ENCODE measurements at places on chromosomes 5 and 9. TPM values are rescaled to one million over a fixed set of nuclear protein-coding genes. Genes with fewer than 3 reads are reported as not detected.
A peak's percentile ranks its signal among the peaks of the same experiment; 100 is the strongest.

DNA sequence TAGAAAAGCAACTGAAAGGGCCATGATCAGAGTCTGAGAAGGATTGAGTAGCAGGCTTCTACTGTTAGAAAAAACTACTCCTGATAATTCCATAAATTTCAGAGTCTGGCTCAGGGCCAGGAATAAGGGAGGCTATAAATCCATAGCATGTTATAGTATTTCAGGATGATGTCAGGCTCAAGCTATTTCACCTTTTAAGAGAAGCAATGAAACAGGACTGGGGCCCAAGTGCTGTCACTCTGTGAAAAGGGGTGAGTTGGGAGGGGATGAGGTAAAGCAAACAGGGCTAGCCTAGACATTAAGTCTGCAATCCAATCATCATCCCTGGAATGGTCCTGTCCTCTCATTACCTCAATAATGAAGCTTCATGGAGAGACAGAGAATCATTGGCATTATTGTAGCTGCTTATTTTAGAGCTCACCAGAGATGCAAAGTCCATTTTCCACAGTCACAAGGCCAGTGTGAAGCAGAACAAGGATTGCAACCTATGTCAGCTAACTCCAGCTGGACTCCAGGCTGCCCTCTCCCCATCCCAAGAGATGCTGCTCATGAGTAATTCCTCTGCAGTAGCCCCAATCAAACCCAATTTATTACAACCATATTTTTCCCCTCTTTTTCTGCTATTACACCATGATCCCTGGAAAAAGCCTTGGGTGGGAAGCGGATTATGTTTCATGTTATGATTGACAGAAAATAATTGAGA, 56.0 kb downstream of the PAPPA start:
- no peak overlapping the region for H3K4me3 ChIP-seq
- H3K27ac ChIP-seq: no peak overlapping the region
- no peaks in the 10 kb centered on the region for H3K27me3 ChIP-seq

Gene PCDHA10
- 0.33 TPM for total RNA-seq

GRCh38 chr9:74951725-74952151, 974 bp downstream of the C9orf40 start:
- no peaks in the 10 kb centered on the region for H3K27me3 ChIP-seq
- peak overlapping the region; percentile 82 for H3K27ac ChIP-seq
- DNase-seq: no peak
- H3K4me1 ChIP-seq: no peaks in the 10 kb centered on the region
- no peaks in the 10 kb centered on the region for H3K36me3 ChIP-seq

- no peak for DNase-seq
- H3K27ac ChIP-seq: no peak overlapping the region
- peaks cover 20% of the 10 kb centered on the region for H3K4me1 ChIP-seq
- peaks cover 37% of the 10 kb centered on the region for H3K36me3 ChIP-seq
Measured at GRCh38 chr9:132350861-132351315, 3.9 kb downstream of the SETX start.

Gene ZER1
- total RNA-seq: 16.2 TPM

GRCh38 chr5:360257-361027, 38.9 kb downstream of the AHRR start:
- no peaks in the 10 kb centered on the region for H3K36me3 ChIP-seq
- no peak overlapping the region for H3K27ac ChIP-seq
- H3K4me3 ChIP-seq: no peak overlapping the region
- no peaks in the 10 kb centered on the region for H3K4me1 ChIP-seq
- DNase-seq: no peak

DNA sequence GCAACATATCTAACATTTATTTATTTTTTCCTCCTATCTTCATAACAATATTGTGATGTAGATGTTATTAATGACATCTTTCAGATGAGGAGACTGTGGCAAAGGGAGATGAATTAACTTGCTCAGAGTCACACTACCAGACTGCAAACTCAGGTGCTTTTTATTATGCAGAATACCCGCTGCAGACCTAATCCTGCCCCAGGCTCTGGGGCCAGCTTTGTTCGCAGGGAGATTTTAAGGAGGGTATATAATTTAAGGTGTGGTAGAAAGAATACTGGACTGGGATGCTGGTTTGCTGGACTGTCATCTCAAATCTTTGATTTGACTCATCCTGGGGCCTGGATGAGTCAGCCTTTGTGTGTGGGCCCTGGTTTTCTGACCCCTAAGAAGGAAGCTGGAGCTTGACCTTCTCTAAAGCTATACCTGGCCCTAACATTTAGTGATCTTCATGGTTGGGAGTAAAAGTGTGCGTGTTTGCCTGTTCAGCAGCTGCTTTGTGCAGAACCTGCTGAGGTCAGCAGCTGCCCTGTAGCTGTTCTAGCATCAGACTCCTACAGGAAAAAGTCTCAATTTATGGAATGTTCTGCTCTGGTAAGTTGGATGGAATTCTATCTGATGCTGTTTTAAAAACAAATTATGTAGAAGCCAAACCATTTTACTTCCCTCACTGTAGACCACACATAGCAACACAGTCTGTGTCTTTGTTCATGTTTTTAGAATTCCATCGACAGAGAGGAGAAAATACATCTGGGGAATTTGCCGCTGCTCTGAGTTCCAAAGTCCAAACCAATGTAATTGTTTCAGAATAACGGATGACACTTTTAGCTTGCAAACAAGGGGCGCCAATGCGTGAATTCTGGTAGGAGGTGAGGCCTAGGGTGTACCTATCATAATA, 4.5 kb downstream of the SLC36A1 start:
- no peaks in the 10 kb centered on the region for H3K36me3 ChIP-seq
- H3K27me3 ChIP-seq: no peaks in the 10 kb centered on the region
- no peak for DNase-seq
- H3K4me1 ChIP-seq: peaks cover 6% of the 10 kb centered on the region
- H3K4me3 ChIP-seq: no peak overlapping the region

Gene BARX1
- total RNA-seq: 81.2 TPM

DNA sequence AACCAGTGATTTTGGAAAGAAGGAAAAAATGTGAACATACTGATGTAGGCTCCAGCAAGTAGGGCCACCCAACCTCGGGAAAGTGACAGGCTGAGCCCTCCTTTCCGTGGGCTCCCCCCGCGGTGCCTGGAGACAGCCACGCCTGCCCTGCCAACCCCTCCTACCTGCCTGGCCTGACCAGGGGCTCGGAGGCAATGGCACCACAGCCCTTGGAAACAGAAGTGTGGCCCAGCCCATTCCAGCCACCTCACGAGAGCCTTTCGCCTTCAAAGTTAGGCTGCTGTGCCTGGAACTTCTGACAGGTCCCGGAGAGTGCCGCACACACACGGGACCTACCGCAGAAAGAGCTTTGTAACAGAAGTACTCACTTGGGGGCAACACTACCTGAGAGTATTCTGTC, 49.5 kb upstream of the LRRC14B start:
- H3K4me1 ChIP-seq: peaks cover 4% of the 10 kb centered on the region
- no peak for DNase-seq
- H3K27me3 ChIP-seq: no peaks in the 10 kb centered on the region
- H3K4me3 ChIP-seq: no peak overlapping the region
- no peak overlapping the region for H3K27ac ChIP-seq
- H3K36me3 ChIP-seq: no peaks in the 10 kb centered on the region

- DNase-seq: no peak
- H3K27ac ChIP-seq: no peak overlapping the region
- no peaks in the 10 kb centered on the region for H3K36me3 ChIP-seq
Measured at GRCh38 chr9:120942186-120943001, 15.8 kb upstream of the TRAF1 start.

Gene PHF19
- 91.1 TPM for total RNA-seq

DNA sequence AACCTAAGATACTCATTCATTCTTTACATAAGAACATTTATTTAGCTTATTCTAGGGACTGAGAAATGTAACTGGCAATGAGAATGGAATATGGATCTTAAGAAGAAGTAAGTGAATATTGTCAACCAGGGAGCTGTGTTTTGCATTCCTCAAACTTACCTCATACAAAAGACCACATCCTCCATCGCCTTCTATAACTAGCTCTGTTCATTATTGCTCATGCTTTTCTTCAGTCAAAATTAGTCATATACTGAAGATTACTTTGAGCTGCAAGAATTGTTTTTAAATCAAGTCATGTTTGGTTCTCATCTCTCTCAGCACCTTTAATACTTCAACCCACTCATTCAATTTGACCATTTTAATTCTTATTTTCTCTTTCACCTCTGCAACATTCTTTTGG, 140.3 kb upstream of the RASA1 start:
- H3K4me3 ChIP-seq: no peak overlapping the region
- no peaks in the 10 kb centered on the region for H3K4me1 ChIP-seq
- no peak overlapping the region for H3K27ac ChIP-seq
- no peak for DNase-seq
- H3K36me3 ChIP-seq: no peaks in the 10 kb centered on the region

DNA sequence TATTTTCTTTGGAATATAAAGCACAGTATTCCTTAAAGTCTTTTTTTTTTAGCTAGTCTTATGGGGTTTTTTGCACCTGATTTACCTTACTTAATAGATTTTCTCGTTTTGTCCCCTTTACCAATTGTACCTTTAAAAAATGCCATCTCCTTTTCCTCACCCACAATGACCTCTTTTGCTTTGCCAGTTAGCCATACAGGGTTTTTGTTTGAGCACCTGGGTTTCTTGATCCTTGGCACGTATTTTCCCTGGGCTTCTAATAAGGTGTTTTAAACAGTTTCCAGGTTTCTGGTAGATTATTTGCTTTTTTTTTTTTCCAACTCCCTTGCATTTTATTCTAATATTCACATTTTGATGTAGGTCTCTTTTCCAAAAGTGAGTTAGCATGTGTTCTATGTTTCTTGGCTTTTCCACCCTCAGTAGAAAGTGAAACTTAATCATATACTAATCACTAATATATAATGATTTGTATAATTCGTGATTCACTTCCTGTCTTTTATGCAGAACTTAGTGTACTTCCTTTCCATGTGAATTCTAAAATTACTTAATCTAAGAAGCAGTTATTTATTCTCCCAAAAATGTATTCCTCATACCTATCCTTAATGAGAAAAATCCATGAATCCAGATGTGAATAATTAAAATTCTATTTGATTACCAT, 673.9 kb upstream of the RGMB start:
- no peak overlapping the region for H3K27ac ChIP-seq
- no peak for DNase-seq
- H3K27me3 ChIP-seq: no peaks in the 10 kb centered on the region
- no peak overlapping the region for H3K4me3 ChIP-seq

GRCh38 chr5:135625961-135626360, 47.2 kb upstream of the CXCL14 start:
- no peaks in the 10 kb centered on the region for H3K27me3 ChIP-seq
- no peak for DNase-seq

GRCh38 chr9:98140503-98140902, 21.5 kb upstream of the TRIM14 start:
- no peaks in the 10 kb centered on the region for H3K27me3 ChIP-seq
- no peak overlapping the region for H3K27ac ChIP-seq
- H3K36me3 ChIP-seq: no peaks in the 10 kb centered on the region

DNA sequence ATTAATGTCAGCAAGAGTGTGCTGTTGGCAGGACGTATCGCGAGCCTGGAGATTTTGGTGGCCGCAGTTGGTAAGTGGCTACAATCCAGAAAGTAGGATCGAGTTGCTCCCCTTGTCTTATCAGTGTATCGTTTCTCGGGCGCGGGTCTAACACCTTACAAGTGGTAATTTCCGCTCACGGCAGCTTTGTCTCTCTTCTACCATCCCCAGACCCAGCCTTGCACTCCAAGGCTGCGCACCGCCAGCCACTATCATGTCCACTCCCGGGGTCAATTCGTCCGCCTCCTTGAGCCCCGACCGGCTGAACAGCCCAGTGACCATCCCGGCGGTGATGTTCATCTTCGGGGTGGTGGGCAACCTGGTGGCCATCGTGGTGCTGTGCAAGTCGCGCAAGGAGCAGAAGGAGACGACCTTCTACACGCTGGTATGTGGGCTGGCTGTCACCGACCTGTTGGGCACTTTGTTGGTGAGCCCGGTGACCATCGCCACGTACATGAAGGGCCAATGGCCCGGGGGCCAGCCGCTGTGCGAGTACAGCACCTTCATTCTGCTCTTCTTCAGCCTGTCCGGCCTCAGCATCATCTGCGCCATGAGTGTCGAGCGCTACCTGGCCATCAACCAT, 1.1 kb downstream of the PTGER4 start:
- H3K4me3 ChIP-seq: peak overlapping the region; percentile 72
- H3K36me3 ChIP-seq: no peaks in the 10 kb centered on the region
- peaks cover 47% of the 10 kb centered on the region for H3K4me1 ChIP-seq
- no peaks in the 10 kb centered on the region for H3K27me3 ChIP-seq
- no peak for DNase-seq
- H3K27ac ChIP-seq: peak overlapping the region; percentile 91

DNA sequence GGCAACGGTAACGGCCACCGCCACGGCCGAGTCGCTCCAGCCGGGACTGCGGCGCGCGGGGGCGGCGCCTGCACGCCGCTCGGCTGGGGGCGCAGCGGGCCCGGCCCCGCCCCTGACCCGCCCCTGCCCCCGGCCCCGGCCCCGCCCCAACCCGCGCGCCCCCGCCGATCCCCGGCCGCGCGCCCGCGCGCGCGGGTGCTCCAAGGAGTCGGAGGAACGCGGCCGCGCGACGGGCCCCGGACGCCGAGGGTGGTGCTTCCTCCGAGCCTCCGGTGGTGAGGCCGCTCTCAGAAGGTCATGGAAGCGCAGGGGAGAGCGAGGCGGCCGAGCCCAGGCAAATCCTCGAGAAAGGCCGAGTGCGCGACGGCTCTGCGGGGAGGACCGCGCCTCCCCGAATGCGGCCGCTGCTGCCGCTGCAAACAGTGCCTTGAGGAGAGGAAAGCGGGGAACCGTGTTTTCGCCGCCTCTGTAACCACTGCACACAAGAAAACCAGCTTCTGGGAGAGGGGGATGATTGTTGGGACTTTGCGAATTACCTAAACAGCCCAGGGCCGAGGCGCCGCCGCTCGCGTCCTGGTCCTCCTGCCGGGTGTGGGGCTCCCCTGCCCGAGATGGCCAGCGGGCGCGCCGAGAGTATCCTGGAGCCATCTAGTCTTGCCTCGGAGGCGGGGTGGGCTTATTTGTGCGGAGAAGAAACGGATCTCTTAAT, at the start of gene LIFR:
TSS of gene LIFR (minus strand) at position 48 of the 709 bp plus-strand sequence. CDS start 25,999 bp downstream, outside the sequence.
- H3K27me3 ChIP-seq: no peaks in the 10 kb centered on the region
- peak within 1 kb of the TSS; percentile 96 for H3K27ac ChIP-seq
- no peak for DNase-seq
- H3K4me3 ChIP-seq: peak within 1 kb of the TSS; percentile 95

DNA sequence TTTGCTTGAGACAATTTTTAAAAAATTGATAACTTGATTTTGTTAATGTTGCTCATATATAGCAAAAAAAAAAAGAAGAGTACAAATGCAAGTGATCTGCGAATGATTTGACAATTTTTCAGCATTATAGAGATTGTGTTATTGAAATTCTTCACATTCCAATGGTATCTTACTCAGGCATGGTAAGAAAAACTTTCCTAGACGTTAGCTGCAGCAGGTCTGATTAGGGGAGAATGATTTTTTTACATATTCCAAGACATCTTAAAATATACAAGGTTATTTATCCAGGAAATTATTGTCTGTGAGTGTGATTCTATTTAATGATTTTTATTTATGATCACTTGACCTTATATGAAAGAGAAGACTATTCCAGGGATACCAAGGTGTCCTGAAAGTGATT, 361.9 kb downstream of the MAT2B start:
- no peaks in the 10 kb centered on the region for H3K4me1 ChIP-seq
- no peak overlapping the region for H3K27ac ChIP-seq
- no peak overlapping the region for H3K4me3 ChIP-seq
- H3K27me3 ChIP-seq: no peaks in the 10 kb centered on the region
- no peak for DNase-seq

Data from Panc1 (cell line).